Frontal cortex (tissue), 4 donors: ENCODE measurements at places on chromosomes 16 and 17. TPM values are rescaled to one million over a fixed set of nuclear protein-coding genes. Genes with fewer than 3 reads are reported as not detected.

DNA sequence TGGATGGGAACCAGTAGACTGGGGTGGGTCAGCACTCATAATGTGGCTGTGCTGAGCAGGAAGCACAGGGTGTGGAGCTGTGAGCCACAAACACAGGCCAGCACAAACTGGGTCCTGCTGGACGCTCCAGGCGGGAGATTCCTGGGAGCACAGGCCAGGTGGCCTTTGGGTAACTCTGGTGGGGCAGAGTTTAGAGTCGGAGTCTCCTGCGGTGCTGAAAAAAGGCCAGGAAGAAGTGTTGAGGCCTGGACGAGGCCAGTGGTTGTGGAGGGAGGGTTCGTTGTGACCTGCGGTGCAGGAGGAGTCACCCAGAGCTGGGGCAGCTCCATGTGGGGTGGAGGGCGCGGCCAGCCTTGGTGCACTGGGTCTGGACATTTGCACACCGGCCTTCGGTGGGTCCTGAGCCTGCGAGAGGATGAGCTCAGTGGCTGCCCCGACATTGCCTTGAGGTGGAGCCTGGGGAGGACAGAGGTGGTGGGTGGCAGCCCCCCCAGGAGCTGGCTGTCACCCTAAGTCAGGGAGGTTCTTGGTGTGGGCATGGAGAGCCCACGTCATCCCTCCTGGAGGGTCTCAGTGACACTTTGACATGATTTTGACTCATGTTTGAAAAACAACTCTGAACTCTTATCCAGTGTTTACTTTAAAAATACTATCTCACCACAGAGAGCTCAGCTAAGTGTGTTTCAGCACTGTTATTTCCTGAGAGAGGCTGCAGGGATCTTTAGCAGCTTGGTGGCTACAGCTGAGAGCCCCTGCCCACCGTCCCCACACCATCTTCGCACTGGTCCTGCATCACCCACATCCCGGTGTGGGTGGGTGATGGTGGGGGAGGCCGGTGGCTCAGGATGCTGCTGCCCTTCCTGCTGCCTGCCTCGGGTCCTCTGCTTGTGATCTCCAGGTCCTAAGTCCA, 98.7 kb downstream of the NPIPB11 start:
- DNase-seq: no peak

GRCh38 chr16:75192606-75193264, 14.2 kb downstream of the CTRB2 start:
- DNase-seq: no peak

Gene HSD17B2
- total RNA-seq: under 0.01 TPM

- DNase-seq: no peak
These were observed 314.3 kb downstream of the C16orf95 start for GRCh38 chr16:87002717-87003413.

DNA sequence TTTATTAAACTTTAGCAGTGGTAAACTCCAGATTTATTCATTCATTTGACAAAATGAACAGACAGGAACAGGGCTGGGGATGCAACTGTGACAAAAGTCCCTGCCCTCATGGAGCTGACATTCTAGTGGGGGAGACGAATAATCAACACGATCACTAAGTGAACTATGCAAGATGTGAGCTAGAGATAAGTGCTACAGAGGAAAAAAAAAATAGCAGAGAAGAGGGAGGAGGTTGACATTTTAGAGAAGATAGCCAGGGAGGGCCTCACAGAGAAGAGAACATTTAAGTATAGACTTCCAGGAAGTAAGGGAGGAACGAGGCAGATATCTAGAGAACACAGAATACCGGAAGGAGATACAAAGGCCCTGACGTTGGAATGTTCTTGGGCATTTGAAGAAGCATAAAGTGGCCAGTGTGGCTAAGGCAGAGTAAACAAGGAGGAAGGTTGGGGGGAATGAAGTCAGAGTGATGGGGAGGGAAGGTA, 17.9 kb upstream of the AP1G1 start:
- no peak for DNase-seq

Gene RCVRN
- total RNA-seq: under 0.01 TPM

Gene IRX3
- under 0.01 TPM for total RNA-seq

Gene MVD
- 66.0 TPM for total RNA-seq

Gene ANKS3
- total RNA-seq: 26.1 TPM

- DNase-seq: no peak
These were observed 27.4 kb downstream of the CDRT15 start for GRCh38 chr17:14209215-14209614.

- DNase-seq: no peak
These were observed 187.0 kb downstream of the SOX9 start for GRCh38 chr17:72307836-72308235.

DNA sequence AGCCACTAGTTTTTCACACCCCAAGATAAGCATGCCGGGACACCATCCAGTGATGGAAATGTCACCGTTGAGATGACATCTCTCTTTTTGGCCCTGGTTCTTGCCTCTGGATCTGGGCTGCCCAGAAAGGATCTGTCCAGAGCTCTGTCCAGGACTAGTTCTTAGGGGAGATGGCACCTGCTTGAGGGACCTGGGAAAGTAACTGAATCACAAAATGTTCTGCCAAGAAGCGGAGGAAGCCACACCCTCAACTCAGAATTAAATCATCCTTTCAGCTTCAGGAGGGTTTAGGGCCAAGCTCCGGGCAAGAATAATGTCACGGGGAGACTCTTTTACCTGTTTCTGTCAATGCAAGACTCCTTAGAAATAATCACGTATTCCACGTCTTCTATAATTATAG, 248.6 kb downstream of the MAF start:
- DNase-seq: no peak

- no peak for DNase-seq
These were observed 620.9 kb upstream of the CDH8 start for GRCh38 chr16:62657116-62657515.

GRCh38 chr16:57310801-57311200, 26.3 kb upstream of the PLLP start:
- no peak for DNase-seq
